ENCODE measurements at places on chromosomes 1 and 21. TPM values are rescaled to one million over a fixed set of nuclear protein-coding genes. Genes with fewer than 3 reads are reported as not detected.

The SYNC gene
- total RNA-seq, result 27.1 TPM

DNA sequence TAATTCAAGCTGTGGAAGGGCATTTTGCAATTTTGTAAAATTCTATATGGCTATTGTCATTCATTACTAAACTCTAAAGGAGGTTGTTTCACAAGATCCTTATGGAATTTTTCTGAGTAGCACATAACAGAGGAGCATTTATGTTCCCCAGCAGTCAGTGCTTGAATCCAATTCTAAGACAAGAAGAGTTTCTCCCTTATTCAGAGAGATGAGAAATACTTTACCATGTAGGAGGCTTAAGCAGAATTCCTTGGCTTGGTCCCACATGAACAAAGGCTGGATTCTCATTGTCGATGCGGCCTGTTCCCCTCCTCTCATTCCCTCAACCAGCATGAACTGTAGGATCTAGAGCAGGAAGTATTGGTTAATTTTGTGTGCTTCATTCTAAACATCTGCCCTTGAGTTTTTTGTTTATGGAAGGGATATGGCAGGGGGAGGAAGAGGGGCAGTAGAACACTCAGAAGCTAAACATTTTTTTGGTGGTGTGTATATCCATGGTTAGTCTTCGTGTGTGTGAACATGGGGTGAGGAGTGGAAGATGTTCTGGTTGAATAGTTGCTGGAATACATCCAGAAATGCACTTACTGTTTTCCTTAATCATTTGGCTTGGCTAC lies 74.3 kb downstream of the LAMC1 start:
- DNase-seq, result no peak

DNA sequence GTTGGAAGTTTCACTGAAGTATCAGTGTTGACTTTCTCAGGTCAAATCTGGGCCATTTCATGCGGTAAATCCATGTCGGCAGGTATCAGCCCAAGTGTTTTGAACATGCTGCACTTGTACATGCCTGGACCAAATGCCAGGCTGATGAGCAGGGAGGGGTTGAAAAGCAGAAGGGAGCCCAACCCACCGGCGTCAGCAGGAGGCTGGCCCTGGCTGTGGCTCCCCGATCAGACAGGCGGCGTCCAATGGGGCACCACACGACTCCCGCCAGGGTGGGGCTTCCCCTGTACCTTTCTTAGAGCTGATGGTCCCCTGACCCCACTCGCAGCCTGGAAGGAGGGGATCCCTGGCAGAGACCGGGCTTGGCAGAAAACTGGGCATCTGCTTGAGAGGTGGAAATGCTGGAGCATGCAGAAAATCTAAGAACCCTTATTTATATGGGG lies 540.0 kb downstream of the KIF26B start:
- no peak for DNase-seq

GRCh38 chr1:186683652-186684410 lies 3.6 kb upstream of the PTGS2 start:
- no peak for DNase-seq

The CPT2 gene
- total RNA-seq, result 17.5 TPM

The SFN gene
- 1.3 TPM for total RNA-seq

GRCh38 chr1:230082211-230082610 lies 15.2 kb downstream of the GALNT2 start:
- DNase-seq, result peak; percentile 24

GRCh38 chr1:28278763-28279162 lies 19.4 kb downstream of the SESN2 start:
- no peak for DNase-seq

DNA sequence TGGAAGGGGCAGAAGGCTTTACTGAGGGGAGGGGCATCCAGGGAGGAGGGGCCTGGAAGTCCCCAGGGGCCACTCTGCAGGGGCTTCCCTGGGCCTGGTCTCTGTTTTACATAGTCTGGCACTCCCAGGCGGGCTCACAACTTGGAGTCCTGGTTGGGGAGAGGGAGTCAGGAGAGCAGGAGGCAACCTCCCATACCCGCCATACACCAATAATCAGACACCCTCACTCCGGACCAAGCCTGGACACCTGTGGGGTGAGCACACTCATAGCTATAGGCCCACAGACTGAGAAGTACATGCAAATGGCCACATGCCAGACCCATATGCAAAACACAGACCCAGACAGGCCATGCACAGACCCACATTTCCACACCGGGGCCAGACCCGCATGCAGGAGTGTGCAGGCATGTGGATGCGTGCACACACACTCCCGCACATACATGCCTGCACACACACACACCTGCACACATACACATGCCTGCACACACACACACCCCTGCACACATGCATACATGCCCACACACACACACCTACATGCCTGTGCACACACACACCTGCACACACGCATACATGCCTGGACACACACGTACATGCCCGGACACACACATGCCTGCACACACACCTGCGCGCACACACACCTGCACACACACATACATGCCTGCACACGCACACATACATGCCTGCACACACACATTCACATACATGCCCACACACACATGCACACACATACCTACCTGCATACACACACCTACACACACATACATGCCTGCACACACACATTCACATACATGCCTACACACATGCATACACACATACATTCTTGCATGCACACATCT lies 89.5 kb upstream of the RUNX3 start:
- no peak for DNase-seq

The KCNE2 gene
- total RNA-seq, result not detected

Data from mesenteric fat pad (tissue), 1 donor.